ENCODE measurements at places on chromosomes 7 and 10.

GRCh38 chr7:5598261-5598761 is 174.7 kb upstream of the TNRC18 start:
- DNase-seq = no peak

GRCh38 chr10:93999401-93999851 is 5.7 kb downstream of the PLCE1 start:
- no peak for DNase-seq

DNA sequence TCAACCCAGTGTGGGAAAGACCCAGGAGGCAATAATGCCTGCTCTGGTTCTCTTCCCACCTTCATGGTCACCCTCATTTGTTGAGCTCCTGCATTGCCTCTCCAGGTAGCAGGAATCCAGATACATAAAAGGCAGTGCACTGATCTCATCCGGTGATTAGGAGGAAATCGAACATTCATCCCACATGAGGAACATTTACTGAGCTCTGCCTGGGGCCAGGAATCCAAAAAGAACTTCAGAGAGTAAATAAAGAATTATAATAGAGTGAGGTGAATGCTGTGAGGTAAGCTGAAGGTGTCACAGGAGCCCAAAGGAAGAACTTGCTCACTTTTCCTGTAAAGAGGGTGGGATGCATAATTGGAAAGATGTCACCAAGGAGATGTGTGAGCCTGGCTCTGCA is 121.2 kb downstream of the RALA start:
- no peak for DNase-seq

- no peak for DNase-seq
Measured at GRCh38 chr7:69246758-69247157, 351.5 kb upstream of the AUTS2 start.

DNA sequence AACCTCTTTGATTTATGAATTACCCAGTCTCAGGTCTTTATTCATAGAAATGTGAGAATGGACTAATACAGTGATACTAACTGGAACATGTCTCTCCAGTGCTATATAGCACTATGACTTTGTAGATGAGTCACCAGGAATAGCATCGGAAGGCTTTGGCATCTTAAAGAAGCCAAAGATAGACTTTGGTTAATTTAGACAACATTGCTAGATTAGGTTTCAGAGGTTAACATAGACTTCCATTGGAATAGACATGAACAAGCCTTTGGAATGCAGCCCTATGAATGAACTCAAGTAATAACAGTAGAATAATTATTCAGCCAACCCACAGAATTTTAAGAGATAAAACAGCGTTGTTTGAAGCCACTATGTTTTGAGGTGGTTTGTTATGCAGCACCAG is 169.2 kb downstream of the HGF start:
- no peak for DNase-seq

DNA sequence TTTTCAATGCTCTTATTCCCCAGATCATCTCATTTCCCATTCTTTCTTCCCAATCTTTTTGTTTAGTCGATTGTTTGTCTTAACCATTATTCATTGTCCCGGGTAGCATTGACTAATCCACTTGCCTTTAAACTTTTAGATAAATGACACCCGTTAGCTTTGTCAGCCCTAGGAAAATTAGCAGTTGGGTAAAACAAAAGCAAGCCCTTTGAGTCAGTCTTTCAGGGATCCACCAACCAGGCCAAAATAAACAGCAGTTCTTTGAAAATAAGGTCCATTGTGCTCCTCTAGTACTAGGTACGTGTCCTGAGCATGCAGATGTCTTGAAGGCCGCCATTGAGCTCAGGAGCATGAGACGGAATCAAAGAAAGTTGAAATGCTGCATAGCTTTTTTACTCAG is 369.7 kb upstream of the MYO3A start:
- DNase-seq = no peak

DNA sequence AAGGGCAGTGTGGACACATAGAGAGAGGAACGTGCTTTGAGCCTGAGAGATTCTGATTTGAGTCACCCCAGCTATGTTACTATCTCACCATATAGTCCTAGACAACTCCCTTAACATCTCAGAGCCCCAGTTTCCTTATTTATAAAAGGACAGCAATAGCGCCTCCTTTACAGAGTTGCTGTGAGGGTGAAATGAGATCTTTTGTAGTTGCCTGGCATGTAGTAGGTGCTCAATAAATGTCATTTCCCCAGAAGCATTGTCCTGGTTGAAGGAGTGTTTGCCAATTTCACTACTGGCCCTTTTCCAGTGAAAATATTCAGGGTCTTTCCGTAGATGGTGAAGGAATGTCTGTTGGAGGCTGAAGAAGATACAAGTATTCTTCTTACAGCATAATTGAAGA is 51.3 kb upstream of the FAM180A start:
- DNase-seq = no peak

DNA sequence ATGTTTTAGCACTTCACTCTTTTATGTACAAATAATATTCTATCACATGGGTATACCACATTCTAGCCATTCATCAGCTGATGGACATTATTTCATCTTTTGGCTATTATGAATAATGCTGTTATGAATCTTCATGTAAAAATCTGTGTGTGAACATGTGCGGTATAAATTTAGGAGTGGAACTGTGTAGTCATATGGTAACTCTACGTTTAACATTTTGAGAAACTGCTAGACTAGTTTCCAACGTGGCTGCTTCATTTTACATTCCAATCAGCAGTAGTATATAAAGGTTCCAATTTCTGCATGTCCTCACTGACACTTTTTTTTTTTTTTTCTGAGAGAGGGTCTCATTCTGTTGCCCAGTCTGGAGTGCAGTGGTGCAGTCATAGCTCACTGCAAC is 8.3 kb downstream of the RAMP3 start:
- DNase-seq = no peak

Measured in CD4-positive, alpha-beta T cell treated with Interleukin-2 at 100 ng/mL for 4 hours (primary cell).